ENCODE measurements at places on chromosomes 12 and 14.

DNA sequence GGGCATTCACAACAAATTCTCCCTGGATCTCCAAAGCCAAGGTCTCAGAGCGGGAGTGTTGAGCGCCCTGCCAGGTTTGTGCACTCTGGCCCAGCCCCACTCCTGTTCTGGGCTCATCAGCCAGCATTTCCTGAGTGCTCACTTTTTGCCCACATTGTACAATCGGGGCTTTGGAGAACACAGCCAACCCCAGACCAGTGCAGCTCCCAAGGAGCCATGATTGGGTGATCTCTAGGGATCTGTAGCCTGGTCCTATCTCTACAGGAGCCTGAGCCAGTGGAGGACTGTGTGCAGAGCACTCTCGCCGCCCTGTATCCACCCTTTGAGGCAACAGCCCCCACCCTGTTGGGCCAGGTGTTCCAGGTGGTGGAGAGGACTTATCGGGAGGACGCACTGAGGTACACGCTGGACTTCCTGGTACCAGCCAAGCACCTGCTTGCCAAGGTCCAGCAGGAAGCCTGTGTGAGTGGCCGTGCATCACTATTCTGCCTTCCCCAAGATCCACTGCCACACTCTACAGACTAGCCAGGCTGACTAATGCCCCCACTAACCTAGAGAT lies 2.8 kb downstream of the ARHGEF40 start:
- DNase-seq, result no peak

GRCh38 chr14:58298477-58299400 lies at the start of gene ARID4A:
Gene ARID4A, plus strand, starts transcription at chr14:58298555. Its CDS starts 1,300 bp downstream, at chr14:58299855.
- DNase-seq, result no peak

- no peak for DNase-seq
Measured at GRCh38 chr12:785706-786105, 33.3 kb downstream of the WNK1 start.

DNA sequence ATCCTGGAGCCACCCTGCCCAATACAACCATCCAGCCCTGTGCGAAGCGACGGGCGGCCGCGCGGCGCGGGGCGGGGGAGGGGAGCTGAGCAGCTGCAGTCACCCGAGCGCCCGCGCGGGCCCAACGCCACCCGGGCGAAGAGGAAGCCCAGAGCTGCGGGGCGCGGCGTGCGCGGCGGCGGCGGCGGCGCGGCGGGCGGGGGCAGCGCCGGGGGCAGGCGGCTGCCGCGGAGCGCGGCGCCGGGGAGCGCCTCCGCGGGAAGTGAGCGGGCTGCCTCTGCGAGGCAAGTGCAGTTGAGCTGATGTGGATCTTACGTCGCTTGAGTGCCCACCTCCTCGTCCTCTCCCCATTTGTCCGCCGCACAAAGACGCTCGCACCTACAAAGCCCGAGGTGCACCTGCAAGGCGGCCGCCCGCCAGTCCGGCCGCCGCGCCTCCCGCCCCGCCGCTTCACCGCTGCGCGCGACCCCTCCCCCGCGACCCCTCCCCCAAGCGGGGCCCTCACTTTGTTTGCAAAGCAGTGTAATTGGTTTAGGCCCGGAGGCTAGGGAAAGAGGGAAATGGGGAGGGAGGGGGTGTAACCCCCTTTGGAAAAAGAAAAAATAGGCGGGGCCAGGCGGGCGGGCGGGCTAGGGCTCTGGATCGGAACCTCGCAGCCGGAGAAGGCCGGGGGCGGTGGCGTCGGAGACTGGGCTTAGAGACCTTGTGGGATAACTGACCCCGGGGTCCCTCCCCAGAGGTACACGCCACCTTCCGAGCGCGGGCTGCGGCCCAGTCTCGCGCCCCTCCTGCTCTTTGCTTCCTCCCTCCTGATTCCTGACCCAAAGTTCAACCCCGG lies at the start of the genes FOXA1 and TTC6:
Gene FOXA1, minus strand, starts transcription at position 279 of the 838 bp plus-strand sequence. Its CDS starts 277 bp downstream, at position 2.
Gene TTC6, plus strand, starts transcription at position 659 of the 838 bp plus-strand sequence. CDS start 26,436 bp downstream, outside the sequence.
- peak; percentile 95 for DNase-seq

- DNase-seq, result no peak
Measured at GRCh38 chr12:65280306-65280705, 1.8 kb downstream of the MSRB3 start.

- no peak for DNase-seq
Measured at GRCh38 chr14:101625336-101626097, 64.2 kb downstream of the DIO3 start.

DNA sequence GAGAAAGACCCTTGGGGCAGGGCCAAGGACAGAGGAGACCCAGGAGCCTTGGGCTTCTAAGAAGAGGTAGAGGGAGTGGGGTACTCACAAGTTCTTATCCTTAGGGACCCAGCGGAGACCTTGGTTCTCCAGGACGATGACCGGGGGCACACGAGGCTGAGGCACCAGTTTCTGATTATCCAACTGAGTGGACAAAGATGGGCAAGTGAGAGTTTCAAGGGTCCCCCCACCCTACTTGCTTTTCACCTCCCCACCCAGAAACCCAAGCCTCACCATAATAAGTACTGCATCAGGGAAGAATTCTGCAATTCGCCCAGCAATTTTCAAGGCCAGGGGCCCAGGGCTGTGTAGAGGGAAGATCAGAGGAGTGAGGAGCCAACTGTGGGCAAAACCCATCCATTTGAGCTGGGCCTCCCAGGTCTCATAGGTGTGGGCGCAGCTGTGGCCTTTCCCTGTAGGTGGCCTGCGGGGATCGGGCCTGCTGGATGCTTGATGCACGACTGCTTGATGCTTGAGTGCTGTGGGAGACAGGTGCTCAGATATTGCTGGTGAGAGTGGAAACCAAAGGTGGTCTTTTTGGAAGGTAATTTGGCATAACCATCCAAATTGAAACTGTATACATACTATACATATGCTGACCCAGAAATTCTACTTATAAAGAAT lies 2.0 kb downstream of the EMC9 start:
- DNase-seq, result no peak

GRCh38 chr12:108399514-108399913 lies 60.4 kb upstream of the CMKLR1 start:
- no peak for DNase-seq

GRCh38 chr12:54407183-54407905 lies 11.7 kb downstream of the ITGA5 start:
- DNase-seq, result no peak

- no peak for DNase-seq
Measured at GRCh38 chr12:42779186-42779859, 189.8 kb upstream of the PRICKLE1 start.

- DNase-seq, result no peak
Measured at GRCh38 chr14:55697414-55697861, 117.4 kb downstream of the KTN1 start.

GRCh38 chr12:34406228-34406995 lies 384.1 kb downstream of the ALG10 start:
- DNase-seq, result no peak

GRCh38 chr12:2183556-2184541 lies 131.1 kb downstream of the CACNA1C start:
- no peak for DNase-seq

GRCh38 chr12:130482448-130482847 lies 144.8 kb downstream of the PIWIL1 start:
- DNase-seq, result no peak

DNA sequence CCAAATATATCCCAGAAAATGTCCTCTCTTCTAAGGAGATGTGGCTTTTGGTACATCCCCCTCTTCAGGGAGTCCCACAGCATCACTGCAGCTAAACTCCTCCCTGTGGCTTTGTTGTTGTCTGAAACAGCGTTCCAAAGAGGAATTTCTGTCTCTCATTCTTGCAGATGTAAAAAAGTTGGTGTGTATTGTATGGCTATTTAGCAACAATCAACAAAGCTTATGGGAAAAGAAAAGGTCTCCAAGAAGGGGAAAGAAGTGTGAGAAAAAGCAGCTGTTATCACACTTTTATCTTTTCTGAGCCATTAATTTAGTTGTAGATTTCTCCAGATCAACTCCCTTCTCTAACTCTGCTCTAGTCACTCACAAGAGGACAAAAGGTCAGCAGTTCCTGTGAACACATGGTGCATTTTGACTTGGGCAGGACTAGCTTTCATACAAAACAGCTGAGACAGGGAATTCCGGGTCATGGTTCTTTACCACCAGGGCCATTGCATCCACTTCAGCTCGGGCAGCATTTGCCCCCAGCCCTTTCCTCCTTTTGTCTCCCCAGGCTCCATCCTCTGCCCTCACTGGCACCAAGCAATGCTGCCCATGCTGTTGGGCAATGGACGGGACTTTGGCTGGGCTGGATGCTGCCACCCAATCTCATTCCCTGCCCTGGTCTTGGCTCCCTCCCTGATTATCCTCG lies 184.7 kb downstream of the TMX1 start:
- DNase-seq, result no peak

DNA sequence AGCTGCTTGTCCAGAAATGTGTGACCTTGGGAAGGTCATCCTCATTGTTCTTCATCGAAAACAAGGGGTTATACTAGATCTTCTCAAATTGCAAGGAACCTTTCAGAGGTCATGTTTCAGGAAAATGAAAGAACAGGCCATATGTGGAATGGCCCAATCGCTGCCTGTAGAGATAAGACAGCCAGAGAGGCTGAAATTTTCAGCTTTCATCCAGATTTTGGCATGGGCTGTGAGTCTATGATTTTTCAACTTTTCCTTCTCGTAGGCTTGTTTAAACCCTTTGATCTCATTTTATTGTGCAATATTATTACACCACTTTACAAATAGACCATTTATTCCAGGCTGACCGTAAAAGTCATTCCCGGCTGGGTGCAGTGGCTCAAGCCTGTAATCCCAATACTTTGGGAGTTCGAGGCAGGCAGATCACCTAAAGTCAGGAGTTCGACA lies 17.1 kb upstream of the ATXN2 start:
- DNase-seq, result no peak

- no peak for DNase-seq
Measured at GRCh38 chr12:45263587-45263986, 47.7 kb downstream of the ANO6 start.

GRCh38 chr12:26287671-26288381 lies 92.5 kb downstream of the SSPN start:
- DNase-seq, result no peak

- DNase-seq, result no peak
Measured at GRCh38 chr12:33012226-33012625, 115.6 kb upstream of the PKP2 start.

GRCh38 chr12:79451365-79451764 lies 239.4 kb downstream of the PAWR start:
- DNase-seq, result no peak

DNA sequence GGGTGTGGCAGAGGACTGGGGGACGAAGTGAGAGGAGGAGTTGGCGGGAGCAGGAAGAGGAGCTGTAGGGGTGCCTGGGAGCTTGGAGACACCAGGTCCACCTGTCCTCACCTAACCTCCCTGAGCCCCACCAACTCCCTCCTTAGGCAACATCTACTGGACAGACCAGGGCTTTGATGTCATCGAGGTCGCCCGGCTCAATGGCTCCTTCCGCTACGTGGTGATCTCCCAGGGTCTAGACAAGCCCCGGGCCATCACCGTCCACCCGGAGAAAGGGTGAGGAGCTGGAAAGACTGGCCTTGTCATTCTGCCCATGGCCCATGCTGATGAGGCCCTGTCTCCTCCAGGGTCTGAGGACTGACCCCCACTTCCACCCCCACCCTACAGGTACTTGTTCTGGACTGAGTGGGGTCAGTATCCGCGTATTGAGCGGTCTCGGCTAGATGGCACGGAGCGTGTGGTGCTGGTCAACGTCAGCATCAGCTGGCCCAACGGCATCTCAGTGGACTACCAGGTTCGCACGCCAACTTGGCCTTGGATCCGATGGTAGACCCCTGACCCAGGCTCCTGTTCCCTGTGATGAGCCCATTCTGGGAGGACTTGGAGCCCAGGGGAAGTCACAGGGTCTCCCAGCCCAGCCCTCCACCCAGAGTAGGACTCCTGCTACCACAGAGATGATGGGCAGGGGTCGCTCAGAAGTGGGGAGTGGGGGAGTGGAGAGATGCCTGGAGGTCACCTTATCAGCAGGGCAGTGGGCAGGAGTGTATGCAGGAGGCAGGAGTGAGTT lies 32.5 kb upstream of the NXPH4 start:
- DNase-seq, result no peak

DNA sequence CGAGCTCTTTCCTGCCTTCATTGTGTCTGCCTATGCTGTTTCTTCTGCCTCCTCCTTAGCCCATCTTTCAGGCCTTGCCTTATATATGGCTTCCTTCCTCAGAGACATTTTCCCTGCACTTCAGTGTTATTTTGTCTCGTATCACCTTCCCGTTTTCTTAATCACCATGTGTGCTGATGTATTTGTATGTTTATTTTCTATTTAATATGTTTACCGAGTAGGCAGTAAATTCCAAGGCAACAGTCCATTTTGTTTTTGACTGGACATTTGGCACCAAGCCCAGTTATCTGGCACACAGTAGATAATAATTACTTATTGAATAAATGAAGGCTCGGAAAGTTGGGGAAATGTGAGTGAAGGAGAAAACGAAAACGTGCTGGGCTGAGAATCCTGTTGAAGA lies 4.6 kb upstream of the POU6F1 start:
- DNase-seq, result no peak

DNA sequence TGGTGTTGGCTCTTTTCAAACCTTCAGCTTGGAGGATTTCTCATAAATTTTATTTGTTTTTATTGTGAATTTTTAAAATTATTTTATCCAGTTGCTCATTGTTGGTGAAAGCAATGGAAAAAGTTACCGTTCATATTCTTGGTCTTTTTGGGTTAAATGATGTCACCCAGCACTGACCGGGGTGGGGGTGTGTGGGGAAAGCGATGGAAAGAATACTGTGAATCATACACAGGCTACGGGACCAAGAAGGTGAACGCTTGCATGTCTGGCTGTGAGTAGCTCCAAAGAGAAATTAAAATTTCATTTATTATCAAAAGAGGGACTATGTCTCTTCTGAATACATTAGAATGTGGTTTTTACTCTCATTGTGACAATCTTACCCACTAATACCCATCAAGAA lies 430.1 kb downstream of the AEBP2 start:
- DNase-seq, result no peak

DNA sequence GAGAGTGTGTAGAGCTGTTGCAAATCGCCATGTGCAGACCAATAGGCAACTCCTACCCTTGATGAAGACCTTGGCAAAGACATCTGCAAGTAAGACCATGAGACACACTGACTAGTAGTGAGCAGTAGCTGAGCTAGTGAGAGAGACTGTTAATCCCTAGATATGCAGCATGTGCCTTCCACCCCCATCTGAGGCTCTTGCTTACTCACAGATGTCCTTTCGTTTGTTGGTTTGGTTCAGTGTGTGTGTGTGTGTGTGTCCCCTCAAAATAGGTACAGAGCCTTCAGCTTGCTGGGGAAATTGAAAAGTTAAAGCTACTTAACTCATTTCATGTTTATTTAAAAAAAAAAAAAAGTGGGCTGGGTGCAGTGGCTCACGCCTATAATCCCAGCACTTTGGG lies 37.6 kb downstream of the MYF5 start:
- no peak for DNase-seq

GRCh38 chr12:43336962-43337555 lies 214.9 kb downstream of the ADAMTS20 start:
- DNase-seq, result no peak

- DNase-seq, result no peak
Measured at GRCh38 chr12:9694241-9694640, 24.7 kb downstream of the CLEC2D start.

- DNase-seq, result no peak
Measured at GRCh38 chr14:36741858-36742257, 80.2 kb downstream of the PAX9 start.

All from NCI-H1105 (cell line).